Activated CD8-positive, alpha-beta memory T cell treated with anti-CD3 and anti-CD28 coated beads for 1 hour (primary cell): ENCODE measurements at places on chromosomes 11 and 22.
A peak's percentile ranks its signal among the peaks of the same experiment; 100 is the strongest.

DNA sequence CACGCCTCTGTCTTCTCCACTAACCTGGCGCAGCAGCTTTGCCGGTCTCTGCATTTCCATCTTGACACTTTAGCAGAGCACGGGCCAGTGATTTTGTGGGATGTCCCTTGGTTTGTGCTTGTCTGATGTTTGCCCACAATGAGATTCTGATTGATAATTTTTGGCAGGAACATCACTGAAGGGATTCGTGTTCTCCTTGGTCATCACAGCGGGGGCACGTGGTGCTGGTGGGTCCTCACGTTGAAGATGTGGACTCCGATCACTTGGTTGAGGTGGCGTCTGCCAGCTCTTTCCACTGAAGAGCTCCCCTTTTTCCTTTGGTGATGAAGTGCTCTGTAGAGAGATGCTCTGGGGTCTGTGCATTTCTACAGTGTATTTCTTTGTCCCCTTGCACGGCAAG lies 37.2 kb downstream of the TBC1D22A start:
- no peak for DNase-seq

DNA sequence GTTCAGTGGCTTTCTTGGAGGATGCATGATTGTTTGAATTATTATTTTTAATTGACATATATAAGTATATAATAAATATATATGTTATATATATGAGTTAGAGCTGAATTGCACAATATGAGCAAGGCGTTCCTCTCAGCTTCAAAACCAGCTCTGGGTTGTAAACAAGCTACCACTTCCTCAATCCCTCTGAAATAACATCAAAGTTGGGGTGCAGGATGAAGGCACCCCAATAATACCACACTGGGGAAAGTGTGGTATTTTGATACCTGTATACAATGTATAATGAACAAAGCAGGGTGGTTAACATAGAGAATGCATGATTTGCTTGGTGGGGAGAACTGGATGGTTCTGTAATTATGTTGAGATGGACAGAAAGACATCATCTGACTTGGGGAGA lies 1.7 kb upstream of the SORL1 start:
- DNase-seq, result no peak

- no peak for DNase-seq
Measured at GRCh38 chr11:125218336-125218735, 53.8 kb downstream of the PKNOX2 start.

DNA sequence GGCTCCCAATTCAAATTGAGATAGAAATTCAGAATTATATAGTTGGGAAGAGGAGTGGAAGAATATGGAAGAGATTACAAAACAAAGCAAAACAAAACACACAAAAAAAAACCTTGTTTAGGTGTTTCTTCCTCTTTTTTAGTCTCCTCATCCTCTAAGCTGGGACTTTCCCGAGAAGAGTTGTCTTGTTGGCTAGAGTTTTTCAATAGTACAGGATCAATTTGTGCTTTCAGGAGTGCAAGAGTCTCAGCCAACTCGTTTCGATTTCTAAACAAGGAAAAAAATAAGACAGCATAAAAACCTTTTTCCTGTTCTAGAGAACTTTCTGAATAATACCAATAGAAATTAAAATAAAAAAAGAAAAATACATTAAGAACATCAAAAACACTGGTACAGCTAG lies 87.8 kb upstream of the CLNS1A start:
- no peak for DNase-seq

GRCh38 chr11:32333320-32333991 lies 101.9 kb downstream of the WT1 start:
- peak; percentile 8 for DNase-seq

DNA sequence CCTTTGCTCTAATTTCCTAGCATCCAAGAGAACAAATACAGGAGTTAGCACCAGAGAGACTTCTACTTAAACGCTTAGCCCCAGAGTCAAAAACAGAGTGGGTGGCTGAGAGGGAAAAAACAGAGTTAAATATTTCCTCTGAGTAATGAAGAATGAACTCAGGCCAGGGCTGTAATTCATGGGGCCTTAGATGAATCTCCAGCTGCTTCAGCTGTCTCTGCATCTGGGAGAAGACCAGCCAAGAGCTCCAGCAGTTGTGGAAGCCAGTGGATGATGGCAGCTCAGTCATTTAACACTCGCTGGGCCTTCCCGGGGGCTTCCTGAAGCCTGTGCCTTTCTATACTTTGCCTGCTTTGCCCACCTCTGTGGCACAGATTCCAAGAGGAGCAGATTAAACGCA lies 5.7 kb upstream of the ADAMTS15 start:
- DNase-seq, result no peak

- DNase-seq, result no peak
Measured at GRCh38 chr11:124897674-124898262, at the start of gene ROBO4. Gene ROBO4, minus strand, starts transcription at chr11:124897865. Its CDS starts 70 bp downstream, at chr11:124897795.

DNA sequence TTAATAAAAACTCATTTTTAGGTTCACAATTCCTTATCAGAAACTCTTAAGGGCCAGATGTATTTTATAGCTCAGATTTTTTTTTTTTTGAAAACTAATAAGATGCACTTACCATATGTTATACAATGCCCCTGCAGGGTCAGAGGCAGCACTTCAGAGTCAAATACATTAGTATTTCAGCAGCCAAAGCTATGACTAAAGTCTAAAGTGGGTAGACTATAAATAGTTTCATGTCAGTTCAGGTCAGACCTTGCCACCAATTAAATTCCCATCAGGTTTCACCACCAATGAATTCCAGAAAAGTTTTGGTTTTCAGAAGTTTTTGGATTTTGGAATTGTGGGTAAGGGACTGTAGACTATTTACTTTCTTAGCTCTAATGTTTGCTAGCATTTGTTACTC lies 75.9 kb downstream of the FAM83F start:
- DNase-seq, result no peak

DNA sequence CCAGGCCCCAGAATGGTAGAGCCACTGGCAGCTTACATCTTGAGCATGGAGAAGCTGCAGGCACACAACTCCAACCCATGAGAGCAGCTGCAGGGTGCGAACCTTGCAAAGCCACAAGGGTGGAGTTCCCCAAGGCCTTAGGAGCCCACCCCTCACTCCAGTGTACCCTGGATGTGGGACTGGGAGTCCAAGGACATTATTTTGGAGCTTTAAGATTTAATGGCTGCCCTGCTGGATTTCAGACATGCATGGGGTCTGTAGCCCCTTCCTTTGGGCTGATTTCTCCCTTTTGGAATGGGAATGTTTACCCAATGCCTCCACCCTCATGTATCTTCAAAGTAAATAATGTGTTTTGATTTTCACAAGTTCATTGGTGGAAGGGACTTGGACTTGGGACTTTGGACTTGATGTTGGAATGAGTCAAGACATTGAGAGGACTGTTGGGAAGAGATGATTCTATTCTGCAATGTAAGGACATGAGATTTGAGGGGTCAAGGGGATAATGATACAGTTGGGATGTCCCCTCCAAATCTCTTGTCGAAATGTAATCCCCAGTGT lies 1.1 kb upstream of the KRTAP5-7 start:
- DNase-seq, result no peak

DNA sequence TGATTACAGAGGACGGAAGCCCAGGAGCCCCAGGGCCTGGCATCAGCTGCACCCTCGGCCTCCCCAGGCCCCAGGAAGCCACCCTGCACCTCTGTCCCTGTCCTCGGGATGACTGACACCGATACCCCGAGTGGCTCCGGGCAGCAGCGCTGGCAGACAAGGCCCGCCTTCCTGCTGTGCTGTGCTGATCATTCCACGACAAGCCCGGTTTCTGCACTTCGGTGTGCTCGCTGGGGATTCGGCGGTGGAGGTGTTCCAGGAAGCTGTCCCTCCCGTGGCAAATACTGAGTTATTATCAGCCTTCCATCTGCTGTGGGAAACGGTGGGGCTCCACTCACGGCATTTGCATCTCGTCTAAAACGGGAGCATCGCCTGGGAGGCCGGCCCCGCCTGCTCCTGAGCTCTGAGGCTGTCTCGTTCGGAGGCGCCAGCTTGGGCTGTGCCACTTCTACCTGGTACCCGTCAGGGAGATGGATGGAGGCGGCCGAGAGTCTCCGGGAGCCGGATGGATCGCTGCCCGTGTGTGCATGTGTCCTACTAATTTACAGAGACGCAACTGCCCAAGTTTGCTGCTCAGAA lies 506.1 kb downstream of the BRD1 start:
- no peak for DNase-seq

DNA sequence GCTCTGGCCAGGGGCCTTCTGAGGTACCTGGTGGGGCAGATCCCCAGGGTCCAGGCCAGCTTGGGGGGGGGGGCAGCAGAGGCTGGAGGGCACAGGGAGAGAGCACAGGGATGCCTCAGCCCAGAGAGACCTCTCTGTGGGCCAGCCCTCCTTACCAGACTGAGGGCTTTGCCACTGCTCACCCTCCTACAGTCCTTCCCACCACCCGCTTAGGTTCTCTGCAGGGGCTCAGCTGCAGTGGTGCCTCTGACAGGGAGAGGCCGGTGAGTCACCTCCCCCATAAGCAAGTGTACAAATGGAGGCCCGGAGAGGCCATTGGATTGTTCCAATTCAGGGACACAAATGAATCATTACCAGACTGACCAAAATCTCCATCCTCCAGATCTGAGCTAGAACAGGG lies 68.1 kb upstream of the LMO1 start:
- no peak for DNase-seq

DNA sequence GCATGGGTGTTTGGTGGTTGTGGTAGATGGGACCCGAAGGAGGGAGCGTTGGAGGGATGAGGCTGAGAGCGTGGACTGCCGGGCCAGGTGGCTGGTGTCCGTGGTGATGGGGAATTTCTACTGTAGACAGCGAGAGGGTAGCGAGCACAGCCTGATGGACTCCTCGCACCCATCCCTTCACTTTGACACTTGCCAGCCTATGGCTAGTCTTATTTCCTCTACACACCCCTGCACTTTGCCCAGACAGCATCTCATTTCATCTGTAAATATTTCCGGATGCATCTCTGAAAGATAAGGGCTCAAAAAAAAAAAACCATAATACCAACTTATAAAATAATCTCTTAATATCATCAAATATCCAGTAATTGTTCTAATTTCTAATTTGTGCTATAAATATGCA lies 5.8 kb downstream of the OMP start:
- no peak for DNase-seq

- no peak for DNase-seq
Measured at GRCh38 chr11:78878631-78879030, 304.0 kb upstream of the NARS2 start.

DNA sequence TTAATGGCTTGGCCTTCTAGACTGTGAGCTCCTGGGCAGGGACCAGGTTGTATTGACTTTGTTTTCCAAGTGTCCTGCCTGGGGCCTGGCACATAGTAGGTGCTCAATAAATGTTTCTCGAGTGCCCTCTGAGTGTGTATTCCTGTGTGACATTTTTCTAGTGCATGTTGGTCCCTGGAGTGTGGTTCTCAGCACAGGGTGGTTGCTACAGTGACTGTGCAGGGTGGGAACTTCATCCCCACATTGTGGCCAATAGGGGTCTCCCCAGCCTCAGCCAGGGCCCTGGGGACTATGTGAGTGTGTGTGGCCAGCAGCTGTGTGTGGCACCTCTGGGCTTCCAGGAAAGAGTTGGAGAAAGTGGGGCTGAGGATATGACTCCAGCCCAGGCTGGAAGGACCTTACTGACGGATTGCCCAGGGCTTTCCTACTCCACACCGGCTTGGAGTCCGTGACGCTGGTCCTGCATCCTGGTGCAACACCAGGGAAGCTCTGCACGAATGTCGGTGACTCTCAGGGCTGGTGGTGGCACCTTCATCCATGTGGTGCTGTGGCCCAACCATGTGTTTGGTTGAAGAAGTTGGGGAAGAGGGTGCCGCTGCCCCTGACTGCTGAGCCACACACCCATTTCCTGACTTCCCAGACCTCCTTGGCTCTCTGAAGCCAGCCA lies 9.0 kb upstream of the MARK2 start:
- no peak for DNase-seq

DNA sequence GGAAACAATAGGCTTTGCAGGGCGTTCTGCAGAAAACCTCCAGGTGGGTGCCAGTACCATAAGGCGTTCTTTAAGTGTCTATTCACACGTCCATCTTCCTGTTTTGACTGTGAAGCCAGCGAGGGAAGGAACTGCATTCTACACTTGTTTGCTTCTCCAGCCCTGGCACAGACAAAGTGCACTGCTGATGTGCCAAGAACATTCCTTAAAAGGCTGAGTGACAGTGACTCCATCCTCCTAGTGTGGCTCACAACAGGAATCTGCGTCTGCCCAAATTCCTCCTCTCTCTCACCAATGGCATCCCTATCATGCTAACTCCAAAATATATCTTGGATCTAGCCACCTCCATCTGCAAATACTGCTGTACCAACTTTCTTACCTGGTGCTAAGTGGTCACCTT lies 407.4 kb upstream of the SYN3 start:
- DNase-seq, result no peak

DNA sequence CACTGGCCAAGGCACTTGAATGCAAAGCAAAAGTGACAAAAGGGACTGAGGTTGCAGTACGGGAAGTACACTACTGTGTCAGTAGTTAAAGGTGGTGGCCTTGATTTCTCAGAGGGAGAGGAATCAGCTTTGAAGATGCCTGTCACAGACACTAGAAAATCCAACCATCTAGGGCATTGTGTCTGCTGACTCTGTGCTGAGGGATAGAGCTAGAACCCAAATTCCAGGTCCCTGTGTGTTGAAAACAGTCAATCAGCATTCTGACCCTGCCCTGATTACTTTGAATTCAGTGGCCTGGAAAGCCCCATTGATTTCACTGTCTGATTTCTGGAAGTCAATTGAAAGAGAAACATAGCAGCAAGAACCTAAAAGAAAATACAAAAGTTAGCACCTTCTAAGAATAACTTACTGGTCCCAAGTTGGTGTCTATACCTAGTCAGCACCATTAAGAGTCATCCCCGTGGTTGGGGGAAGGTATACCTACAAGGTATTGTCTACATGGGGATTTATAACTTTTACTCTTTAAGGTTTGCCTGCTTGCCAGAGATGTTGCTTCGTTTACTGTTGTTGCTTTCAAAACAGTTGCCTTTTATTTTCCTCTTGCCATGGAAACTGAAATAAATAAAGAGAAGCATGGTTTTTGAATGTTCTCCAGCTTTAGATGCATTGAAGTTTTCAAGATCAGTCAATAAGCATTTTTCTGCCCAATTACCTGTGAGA lies 97.3 kb downstream of the PDHX start:
- no peak for DNase-seq

GRCh38 chr11:36271794-36272407 lies 17.3 kb downstream of the COMMD9 start:
- DNase-seq, result no peak

DNA sequence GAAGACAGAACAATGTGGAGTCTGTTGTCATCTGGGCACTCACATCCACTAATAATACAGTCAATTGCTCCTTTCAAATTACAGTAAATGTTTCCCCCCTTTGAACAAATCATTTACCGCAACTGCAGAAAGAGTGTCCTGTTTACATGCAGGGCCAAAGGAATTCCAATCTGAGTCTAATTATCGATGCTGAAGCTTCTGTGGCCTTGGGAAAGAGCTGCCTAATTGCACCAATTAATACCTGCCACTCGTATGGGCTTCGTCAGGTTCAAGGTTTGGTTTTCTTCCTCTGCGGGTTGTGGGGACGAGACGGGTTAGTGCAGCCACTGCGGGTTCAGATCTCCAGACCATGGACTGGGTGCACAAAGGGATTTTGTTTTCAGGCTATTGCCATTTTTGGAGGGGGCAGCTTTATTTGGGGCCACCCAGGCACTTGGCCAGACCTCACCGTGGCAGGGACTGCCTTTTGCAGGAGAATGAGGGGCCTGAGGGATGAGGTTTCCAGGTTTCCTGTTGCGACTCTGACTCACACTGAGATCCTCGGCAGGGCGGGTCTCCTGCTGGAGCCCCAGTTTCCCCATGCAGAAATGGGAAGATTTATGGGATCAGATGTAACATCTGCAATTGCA lies 147.6 kb downstream of the MIAT start:
- DNase-seq, result no peak
